ENCODE measurements at places on chromosomes 11 and 22.

DNA sequence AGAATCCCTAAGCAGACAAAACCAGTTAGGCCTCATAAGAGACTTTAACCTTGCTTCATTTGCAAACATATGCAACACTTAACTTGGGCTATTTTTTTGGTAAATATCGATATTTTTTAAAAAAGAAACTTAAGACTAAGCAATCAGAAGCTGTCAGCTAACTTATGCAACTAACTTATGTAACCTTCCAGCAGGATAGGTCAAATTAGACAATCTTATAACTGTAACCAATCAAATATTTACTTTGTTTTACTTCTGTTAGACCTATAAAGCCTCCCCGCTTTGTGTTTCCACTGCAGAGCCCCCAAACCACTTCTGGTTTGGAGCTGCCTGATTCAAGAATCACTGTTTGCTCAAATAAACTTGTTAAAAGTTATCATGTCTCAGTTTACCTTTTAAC lies 8.0 kb downstream of the MSANTD4 start:
- no peak for DNase-seq

GRCh38 chr11:59967677-59968394 lies 4.0 kb downstream of the OOSP4A start:
- DNase-seq = no peak

DNA sequence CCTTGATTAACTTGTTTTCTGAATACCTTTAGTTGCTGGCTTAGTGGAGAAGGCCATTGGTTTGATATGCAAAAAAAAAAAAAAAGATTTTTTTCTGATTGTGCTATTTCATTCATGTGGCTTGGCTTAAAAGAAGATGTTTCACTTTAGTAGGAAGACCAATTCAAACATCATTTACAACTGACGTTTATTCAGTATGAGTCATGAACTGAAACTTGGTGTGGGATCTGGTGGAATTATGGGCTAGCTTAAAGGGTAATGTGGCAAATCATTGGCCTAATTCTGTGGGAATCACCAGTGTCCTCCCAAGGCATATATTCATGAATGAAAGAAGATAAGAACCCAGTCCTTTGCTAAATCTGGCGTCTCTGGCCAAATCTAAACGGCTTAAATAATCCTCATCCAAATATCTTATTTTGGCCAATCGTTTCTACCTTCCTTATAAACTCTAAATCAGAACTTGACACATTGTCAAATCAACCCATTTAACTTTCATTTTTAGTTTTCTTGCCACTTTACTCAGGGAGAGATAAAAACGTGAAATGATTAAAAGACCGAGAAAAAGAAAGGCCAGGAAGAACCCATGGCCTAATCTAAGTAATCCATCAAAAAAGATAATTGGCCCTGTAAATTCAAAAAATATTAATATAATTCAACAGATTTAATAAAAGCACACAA lies 77.0 kb downstream of the DDIAS start:
- no peak for DNase-seq

- no peak for DNase-seq
Observed at GRCh38 chr11:101727451-101727850, 143.6 kb upstream of the TRPC6 start.

DNA sequence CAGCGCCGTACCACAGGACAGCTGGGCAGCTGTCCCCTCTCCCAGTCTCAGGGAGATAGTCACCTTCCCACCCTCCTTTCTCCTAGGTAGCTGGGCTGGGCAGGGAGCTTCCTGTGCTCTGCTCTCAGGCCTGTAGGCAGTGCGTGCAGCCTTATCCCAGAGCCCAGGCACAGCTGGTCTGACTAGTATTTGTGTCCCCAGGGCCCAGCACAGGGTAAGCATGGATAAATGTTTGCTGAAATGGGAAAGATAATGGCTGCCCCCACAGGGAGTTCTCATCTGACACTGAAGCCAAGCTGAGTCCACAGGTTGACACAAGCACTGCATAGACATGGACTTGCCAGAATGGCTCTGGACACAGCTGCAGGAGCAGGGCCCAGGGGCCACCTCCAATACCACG lies 9.8 kb downstream of the SLC15A3 start:
- no peak for DNase-seq

DNA sequence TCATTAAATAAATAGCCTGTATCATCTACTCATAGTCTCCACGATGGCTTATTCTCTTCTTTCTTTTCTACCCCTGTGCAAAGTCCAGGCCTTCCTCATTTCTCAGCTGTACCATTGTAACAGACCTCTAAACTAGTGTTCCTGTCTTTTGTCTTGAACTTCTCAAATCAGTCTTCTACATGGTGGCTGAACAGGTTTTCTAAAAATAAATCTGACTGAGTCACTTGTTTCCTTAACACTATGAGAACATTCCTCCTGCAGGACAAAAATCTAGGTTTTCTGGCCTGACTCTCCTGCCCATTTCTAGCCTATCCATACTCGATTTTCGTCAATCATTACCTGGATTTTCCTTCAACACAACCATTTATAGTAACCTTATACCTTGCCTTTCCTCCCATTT lies 1080.8 kb upstream of the TENM4 start:
- no peak for DNase-seq

- DNase-seq = no peak
Observed at GRCh38 chr11:27460158-27460978, 12.2 kb downstream of the LGR4 start.

DNA sequence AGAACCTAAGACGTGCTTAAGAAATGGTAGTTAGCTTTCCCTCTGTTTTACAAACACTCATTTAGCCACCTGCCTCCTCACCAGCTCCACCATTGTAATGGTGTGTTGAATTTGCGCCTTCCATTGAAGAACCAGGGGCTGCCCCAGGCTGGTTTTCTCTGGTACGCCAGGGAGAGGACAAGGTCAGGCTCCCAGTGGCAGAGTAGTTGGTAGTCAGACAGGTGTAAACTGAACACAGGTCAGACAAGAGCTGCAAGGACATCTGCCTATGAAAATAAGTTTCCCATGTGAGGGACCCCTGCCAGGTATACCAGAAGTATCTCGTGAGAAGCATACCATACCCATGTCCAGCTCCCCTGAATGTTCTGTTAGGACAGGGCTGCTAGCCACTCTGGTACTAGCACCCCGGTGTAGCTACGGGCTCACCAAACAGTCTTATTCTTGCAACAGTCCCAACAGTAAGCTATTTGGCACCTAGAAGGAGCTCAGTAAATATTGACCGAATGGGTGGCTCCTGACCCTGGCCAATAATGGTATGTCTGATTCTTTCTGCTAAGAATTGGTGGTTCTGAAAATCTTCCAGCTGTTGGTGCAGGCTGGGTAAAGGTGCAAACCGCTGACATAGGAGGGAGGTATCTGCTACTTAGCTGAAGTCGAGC lies 359.0 kb downstream of the LARGE1 start:
- no peak for DNase-seq

GRCh38 chr11:20654038-20654437 lies 15.3 kb upstream of the NELL1 start:
- no peak for DNase-seq

DNA sequence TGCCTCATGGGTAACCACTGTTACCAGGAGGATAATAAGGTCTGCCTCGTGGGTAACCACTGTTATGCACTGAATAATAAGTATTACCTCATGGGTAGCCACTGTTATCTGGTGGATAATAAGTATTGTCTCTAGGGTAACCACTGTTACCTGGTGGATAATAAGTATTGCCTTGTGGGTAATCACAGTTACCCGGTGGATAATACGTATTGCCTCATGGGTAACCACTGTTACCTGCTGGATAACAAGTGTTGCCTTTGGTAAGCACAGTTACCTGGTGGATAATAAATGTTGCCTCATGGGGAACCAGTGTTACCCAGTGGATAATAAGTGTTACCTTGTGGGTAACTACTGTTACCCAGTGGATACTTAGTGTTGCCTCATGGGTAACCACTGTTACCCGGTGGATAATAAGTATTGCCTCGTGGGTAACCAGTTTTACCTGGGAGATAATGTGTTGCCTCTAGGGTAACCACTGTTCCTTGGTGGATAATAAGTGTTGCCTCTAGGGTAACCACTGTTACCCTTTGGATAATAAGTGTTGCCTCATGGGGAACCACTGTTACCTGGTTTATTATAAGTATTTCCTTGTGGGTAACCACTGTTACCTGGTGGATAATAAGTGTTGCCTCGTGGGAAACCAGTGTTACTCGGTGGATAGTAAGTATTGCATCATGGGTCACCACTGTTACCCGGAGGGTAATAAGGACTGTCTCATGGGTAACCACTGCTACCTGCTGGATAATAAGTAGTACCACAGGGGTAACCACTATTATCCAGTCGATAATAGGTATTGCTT lies 10.6 kb upstream of the NXPE4 start:
- DNase-seq = no peak

GRCh38 chr11:86103808-86104207 lies 34.9 kb upstream of the PICALM start:
- no peak for DNase-seq

GRCh38 chr11:33892906-33893594 lies 1.2 kb upstream of the LMO2 start:
- no peak for DNase-seq

DNA sequence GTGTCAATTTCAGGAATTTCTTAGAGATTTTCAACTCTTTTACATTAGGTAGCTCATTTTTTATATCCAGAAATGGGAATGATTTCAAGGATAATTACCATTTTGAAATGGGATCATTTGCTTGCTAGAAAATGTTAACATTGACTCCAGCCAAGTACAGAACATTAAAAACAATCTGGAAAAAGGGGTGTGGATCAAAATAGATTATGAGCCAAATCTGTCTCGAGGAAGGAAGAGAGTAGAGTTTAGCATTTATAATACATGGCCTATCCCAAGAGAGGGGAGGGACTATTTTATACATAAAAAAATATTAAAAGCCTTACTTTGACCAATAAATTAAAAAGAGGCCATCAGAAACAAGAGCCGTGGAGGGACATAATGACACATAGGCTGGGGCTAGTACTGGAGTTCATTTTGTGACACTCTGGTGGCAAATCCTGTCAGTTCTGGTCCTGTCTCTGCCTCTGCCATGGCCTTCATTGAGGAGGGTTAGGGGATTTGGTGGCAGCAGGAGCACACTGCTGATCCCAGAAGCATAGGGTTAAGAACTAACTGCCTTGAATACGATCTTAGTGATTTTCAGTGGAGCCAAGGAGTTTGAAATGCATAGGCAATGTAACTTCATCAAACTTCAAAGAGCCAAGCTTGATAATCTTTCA lies 20.4 kb downstream of the PPP6R3 start:
- no peak for DNase-seq

GRCh38 chr11:85935751-85936150 lies 80.6 kb downstream of the CCDC83 start:
- no peak for DNase-seq

DNA sequence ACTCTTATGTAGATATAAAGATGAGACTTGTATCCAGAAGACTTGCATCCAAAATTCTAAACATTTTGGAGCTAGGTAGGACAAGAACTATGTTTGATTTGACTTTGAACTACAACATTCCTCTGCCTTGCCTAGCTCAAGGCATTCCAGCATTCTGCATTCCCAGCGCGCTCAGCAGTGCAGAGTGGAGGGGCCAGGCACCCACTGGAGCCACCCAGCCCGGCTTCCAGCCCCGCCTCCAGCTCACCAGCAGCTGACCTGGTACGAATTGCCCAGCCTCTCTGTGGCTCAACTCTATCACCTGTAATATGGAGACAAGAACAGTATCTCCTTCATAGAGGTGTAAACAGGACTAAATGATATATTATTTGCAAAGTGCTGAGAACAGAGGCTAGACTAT lies 28.8 kb downstream of the PRDM10 start:
- DNase-seq = no peak

- no peak for DNase-seq
Observed at GRCh38 chr11:8318536-8318935, 54.9 kb upstream of the LMO1 start.

DNA sequence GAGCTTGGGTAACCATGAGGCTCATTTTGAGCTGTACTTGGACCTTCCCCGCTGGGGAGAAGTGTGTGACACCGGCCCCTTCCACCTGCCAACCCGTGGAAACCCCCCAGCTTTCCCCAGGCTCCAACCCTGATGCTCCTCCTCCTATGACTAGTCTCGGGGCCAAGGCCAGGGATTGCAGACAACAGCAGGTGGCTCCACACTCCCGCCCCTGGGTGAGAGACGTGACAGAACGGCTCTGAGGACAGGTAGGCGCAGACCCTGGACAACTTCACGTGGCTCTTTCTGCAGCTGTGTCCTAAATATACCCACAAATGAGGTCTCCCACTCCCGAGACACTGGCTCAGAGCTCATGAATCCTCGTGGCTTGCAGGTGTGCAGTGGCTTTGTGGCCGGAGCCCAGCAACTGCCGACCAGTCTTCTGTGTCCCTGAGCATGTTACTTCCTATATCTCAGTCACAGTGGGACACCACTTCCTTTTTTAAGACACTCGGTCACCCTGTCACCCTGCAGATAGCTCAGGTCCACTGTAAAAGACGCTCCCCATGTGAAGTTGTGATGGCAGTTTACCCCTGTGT lies 55.2 kb downstream of the NECTIN1 start:
- DNase-seq = peak; percentile 86

- no peak for DNase-seq
Observed at GRCh38 chr11:116309446-116309845, 463.3 kb downstream of the BUD13 start.

DNA sequence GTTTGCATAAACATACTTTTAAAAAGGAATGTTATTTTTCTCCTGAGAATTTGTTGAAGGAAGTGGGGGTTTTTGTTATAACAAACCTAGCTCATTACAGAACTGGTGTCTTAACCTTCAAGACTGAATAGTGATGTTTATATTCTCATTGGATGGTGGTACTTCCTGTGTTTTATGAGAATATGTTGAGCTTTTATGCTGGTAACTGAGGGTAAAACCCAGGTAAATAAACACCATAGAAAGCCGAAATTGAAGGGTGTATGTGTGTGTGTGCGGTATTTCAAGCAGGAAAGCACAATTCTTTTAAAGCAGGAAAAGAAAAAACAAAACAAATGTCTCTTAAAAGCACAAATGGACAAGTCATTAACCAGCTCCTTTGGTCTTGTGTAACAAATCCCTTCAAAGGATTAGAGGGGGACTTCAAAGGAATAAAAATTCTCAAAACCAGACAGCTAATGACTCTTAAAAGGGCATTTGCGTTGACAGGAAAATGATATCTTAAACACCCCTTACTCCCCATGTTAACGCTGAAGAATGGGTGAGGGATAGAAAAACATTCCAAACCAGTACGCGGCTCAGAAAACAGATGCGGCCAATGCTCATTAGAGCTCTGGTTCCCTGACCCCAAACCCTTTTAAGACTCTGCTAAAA lies 23.8 kb downstream of the LMO2 start:
- no peak for DNase-seq

DNA sequence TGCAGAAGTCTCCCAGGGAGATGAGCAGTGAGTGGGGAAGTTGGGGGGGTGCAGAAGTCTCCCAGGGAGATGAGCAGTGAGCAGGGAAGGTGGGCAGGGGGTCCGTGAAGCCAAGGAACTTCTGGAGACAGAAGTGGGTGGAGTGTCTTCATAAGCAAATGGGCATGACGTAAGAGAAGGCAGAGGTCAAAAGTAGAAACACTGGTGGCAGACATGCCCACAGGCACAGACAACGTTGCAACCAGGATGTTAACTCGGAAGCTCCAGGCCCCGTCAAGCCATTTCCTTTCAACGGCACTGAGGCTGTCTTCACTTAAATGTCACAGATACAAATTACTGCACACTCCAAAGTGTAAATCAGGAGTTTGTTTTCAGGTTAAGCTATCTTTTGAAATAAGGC lies 186.1 kb downstream of the SHANK2 start:
- no peak for DNase-seq

All from GM20000 (cell line).